ENCODE measurements at places on chromosomes 16 and 17.

DNA sequence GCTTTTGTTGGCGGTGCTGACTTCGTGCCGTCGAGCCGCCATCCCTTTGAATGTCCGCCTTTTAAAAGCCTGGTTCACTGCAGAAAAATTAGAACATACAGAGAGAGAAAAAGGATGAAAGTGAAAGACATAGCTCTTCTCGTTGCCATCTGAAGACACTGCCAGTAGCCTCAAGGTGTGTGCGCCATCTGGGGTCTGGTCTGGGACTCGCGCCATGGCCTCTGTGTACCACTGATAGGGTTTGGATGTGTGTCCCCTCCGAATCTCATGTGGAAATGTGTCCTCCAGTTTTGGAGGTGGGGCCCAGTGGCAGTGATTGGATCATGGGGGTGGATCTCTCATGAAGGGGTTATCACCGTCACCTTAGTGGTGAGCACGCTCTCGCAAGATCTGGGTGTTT is 15.5 kb downstream of the GSE1 start:
- DNase-seq = no peak

GRCh38 chr17:58097384-58098088 is 14.3 kb downstream of the DYNLL2 start:
- DNase-seq = no peak

DNA sequence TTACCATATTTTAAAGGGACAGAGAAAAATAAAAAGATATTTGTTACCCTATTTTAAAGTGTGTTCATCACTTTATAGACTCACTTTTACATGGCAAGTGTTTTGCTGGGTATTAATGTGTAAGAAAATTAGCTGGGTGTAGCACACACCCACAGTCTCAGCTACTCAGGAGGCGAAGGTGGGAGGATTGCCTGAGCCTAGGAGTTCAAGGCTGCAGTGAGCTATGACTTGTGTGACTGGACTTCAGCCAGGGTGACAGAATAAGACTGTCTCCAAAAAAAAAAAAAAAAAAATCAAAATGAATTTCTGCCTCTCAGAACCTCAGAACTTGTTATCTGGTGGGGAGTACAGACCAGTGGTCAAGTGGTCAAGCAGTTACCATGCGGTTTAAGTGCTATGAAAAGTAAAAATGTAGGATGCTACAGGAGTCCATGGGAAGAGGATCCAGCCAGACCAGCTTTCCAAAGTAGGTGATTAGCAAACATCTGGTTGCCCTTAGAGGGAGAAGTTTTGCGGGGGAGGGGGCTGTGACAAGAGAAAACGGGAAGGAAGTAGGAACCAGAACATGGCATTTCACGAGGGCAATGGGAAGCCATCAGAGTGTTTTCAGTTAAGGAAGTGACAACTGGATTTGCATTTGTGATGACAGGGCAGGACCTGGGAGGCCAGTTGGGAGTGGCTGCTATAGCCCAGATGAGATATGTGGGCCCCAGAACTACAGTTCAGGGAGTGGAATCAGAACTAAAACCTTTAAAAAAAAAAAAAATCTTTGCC is 13.9 kb downstream of the CNEP1R1 start:
- no peak for DNase-seq

GRCh38 chr17:30132615-30133014 is 16.0 kb downstream of the NSRP1 start:
- DNase-seq = no peak

DNA sequence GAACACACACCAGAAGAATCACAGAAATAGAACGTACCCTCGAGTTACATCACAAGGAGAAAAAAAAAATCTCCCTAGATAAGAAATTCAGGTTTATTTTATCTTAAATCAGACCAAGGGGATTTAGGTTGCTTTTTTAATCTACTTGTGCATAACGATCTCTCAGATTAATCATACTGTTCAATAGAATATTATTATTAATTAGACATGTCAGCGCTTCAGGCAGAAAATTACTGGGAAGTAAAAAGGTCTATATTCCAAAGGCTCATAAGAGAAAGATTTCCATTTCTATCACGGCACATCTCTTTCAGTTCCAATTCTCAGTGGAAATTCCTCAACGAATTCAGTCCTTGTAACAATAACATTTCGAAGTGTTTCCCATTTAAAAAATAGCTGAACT is 77.7 kb upstream of the PSMD7 start:
- DNase-seq = no peak

GRCh38 chr17:63349478-63350000 is 96.6 kb downstream of the CYB561 start:
- DNase-seq = no peak

DNA sequence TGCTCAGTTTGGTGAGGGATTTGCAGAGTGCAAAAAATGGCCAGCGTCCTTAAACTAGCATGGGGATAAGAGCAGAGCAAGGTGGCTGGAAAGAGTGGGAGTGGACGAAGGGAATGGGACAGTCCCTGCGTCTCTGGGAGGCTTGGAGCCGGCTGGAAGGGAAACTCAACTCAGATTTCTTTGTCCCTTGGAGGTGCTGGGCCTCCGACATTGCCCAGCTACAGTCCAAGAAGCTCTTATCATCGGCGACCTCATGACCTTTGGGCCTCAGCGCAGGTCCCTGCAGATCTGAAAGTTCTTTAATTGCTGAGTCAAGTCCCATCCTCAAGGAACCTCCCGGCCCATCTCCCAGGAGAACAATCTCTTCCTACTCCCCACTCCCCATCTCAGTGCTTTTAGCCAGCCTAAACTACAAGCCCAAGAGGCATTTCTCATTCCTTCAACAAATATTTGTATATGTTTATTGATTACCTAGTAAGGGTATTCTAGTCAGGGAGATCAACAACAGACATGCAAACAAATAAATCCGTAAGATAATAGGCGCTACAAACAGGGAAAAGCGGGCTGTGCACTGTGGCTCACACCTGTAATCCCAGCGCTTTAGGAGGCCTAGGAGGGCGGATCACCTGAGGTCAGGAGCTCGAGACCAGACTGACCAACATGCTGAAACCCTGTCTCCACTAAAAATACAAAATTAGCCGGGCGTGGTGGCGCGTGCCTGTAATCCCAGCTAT is 985 bp upstream of the TMEM107 start:
- DNase-seq = no peak

- DNase-seq = no peak
These were observed 225.6 kb upstream of the HSBP1 start for GRCh38 chr16:83581994-83582747.

DNA sequence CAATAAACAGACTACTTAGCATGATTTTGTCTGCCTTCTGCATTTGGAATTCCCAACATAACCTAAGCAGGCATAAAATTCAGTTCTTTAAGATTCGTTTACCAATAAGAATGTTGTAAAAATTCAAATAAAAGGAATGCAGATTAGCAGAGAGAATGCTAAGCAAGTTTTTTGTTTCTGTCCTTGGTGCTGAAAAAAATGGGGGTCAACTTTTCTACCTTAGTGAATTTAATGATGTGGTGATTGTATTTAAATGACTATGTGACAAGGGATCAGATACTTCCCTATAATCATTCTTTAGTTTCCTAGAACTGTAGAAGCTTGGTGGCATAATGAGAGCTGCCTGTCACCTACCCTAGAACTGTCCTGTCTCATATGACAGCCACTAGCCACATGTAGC is 159.5 kb downstream of the RBFOX1 start:
- DNase-seq = no peak

DNA sequence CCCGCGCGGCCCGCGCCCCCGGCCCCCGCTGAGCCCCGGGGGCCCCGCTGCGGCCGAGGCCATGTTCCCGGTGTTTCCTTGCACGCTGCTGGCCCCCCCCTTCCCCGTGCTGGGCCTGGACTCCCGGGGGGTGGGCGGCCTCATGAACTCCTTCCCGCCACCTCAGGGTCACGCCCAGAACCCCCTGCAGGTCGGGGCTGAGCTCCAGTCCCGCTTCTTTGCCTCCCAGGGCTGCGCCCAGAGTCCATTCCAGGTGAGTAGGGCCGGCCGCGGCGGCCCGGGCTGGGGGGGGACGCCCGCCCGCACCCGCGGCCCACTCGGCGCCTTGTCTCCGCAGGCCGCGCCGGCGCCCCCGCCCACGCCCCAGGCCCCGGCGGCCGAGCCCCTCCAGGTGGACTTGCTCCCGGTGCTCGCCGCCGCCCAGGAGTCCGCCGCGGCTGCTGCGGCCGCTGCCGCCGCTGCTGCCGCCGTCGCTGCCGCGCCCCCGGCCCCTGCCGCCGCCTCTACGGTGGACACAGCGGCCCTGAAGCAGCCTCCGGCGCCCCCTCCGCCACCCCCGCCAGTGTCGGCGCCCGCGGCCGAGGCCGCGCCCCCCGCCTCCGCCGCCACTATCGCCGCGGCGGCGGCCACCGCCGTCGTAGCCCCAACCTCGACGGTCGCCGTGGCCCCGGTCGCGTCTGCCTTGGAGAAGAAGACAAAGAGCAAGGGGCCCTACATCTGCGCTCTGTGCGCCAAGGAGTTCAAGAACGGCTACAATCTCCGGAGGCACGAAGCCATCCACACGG is 504 bp downstream of the MAZ start:
- DNase-seq = peak; percentile 85

DNA sequence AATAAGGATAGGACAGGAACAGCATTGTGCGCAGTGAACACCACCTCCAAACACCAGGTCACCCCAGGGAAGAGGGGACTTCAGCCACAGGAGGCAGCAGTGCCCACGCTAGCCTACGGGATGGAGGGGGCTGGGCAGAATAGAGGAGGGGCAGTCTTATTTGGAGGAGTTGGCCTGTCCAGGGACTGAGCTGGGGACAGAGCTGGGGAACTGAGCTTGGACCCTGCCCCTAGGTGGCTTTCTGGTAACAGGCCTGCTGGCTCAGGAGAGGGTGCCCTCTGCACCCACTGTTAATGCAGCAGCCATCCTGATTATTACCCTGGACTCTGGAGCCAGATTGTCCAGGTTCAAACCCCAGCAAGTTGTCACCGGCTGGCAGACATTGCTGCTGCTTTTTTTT is 9.3 kb downstream of the CCDC102A start:
- DNase-seq = no peak

DNA sequence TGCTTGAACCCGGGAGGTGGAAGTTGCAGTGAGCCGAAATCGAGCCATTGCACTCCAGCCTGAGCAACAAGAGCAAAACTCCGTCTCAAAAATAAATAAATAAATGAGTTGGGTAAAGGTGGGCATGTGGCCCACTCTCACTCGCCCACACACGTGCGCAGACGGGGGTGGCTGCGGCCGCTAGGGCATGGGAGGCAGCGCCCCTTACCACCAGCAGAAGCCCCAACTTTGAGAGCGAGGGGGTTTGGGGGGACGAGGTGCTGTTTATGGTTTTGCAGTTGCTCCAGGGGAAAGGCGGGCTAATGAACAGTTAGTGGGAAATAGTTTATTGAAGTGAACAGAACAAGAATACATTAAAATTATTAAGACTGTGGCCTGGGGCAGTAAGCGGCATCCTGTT is 14.9 kb upstream of the RBFOX3 start:
- DNase-seq = no peak

GRCh38 chr16:50478773-50479149 is 69.4 kb upstream of the NKD1 start:
- peak; percentile 43 for DNase-seq

DNA sequence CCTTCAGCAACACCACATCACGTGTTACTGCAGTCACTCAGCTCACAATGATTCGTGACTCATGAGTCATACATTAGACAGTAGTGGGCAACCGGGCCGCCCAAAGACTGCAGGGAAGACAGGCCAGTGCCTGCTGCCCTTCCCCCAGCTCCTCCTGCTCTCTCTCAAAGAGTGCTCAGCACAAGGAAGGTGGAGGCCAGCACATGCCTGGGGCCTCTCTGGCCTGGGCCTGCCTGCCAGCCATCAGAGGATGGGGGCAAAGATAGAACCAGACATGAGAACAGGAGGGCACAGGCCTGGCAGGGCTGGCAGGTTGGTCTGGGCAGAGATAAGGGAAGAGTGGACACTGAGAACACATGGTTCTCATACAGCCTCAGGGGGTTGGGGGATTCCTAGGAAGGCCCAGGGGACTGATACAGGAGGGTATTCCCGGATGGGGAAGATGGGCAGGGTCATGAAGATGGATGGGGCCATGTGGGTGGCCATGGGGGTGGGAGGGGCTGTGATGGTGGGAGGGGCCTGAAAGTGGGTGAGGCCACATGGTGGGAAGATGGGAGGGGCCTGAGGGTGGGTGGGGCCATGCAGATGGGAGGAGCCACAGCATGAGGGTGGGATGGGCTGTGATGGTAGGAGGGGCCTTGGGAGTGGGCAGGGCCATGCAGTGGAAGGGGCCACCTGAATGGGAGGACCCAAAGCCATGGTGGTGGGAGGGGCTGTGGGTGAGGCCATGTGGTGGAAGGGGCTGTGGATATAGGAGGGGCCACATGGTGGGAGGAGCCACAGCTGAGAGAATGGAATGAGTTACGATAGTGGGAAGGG is 29.0 kb downstream of the KATNB1 start:
- no peak for DNase-seq

DNA sequence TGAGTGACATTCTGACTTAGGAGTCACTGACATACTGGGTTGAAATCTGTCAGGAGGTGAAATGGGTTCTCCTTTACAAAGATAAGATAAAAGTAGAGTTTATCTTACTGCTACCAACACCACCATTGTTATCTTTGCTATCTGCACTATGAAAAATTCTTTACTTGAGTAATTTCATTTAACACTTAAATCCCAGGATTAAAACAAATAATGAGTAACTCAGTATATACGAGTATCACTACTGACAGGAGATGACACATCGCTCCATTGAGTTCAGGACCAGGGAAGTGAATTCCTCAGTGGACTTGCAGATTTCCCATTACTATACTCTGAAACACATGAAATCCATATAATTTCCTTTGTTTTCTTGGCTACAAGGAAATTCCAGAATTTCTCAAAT is 242.1 kb upstream of the NLRP1 start:
- no peak for DNase-seq

DNA sequence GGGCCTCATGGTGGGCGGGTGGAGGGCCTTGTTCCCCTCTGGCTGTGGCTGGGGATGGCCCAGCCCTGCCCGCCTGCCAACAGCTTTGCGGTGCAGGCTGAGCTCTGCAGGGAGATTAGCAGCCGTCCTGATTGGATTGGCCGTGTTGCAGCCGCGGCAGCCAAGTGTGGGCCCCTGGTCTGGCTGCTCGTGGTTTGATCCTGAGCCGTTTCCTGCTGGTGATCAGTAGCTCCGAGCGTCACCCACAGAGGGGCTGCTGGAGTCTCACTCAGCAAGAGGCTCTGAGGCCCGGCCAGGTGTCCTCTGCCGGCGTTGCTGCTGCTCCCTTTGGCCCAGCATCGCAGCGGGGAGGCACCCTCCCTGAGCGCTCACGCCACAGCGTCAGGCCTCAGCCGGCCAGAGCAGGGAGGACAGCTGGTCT is 32.5 kb downstream of the BAIAP2 start:
- no peak for DNase-seq

DNA sequence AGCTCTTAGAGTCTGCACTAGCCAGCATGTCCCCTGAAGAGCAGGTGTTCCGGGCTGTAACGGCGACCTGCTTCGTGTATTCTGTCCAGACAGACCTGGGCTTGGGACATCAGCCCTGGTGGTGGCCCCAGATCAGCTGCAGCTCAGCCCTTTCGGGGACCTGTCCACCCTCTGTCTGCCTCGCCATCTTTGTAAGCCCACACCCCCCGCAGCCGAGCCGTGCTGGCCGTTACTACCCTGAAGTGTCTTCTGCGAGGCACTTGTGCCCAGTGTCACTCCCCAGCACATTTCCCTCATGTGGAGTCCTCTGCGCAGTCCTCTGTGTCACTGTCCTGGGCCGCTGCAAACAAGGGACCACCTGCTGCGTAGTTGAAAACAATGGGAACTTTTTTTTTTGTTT is 10.4 kb downstream of the CARD14 start:
- DNase-seq = no peak

GRCh38 chr16:6493555-6493954 is 839.1 kb upstream of the RBFOX1 start:
- DNase-seq = no peak

- no peak for DNase-seq
These were observed 63.6 kb upstream of the ERCC4 start for GRCh38 chr16:13856398-13856797.

GRCh38 chr16:15517743-15518377 is 83.5 kb downstream of the BMERB1 start:
- no peak for DNase-seq
